ENCODE measurements at places on chromosomes 2 and 18.

DNA sequence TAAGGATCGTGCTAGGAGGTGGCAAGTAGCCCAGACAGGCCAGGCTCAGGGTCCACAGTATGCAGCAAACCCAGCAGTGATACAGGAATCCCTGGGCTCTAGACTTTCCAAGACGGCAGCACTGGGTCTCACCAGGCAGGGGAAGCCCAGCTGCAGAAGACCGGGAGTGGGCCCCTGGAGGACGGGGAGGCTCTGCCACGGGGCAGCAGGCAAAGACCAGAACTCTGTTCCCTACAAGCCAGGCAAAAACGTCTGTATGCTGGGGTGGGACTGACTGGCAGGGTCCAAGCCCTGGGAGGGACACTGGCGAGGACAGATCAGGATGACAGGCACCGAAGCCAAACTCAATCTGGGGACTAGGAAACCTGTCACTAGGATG is 98.9 kb upstream of the SEC11C start:
- no peak for DNase-seq

DNA sequence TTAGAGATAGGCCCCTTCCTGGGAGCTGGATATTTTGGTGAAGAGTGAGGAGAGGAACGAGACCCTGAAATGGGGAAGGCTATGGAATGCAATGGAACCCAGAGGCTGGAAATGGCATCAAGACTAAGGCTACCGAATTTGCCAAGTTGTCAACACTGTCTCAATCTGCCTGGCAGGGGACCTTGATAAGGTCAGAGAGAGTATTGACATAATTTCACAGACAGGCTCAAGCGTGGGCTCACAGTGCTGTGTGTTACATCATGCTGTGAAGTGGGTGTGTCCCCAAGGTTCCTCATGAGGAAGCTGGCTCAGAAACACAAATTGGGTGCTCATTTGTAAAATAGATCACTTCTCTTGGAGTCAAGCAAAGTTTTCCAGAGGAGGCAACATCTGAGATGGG is 51.8 kb upstream of the CYRIA start:
- peak; percentile 51 for DNase-seq

GRCh38 chr2:23579674-23580073 is 194.7 kb downstream of the KLHL29 start:
- DNase-seq = no peak

DNA sequence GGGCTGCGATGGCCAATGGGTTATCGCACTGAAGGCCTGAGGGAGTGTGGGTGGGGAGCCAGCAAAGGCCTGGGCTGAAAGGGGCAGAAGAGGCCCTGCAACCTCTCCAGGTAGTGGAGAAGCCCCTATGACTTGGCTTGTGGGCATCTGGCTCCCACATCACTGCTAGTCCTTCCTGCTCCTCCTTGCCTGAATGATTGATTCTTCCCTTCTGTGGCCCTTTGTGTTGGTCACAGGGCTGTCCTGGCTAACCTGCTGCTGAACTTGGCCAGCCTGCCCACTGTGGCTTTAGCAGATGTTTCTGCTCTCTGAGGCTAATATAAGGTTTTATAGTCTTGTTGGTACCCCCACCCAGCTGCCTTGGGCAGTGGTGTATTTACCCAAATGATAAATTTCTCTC is 136.2 kb upstream of the ALPP start:
- DNase-seq = no peak

Data from left cardiac atrium (tissue), 4 donors.